Right atrium auricular region (tissue), 2 donors: ENCODE measurements at places on chromosomes 4 and X. TPM values are rescaled to one million over a fixed set of nuclear protein-coding genes. Genes with fewer than 3 reads are reported as not detected.

GRCh38 chr4:118745357-118745756 lies 60.2 kb downstream of the METTL14 start:
- H3K4me1 ChIP-seq, result peaks cover 42% of the 10 kb centered on the region
- peaks cover 21% of the 10 kb centered on the region for H3K36me3 ChIP-seq
- no peak overlapping the region for H3K4me3 ChIP-seq
- DNase-seq, result no peak
- H3K27ac ChIP-seq, result peak overlapping the region; percentile 58
- H3K27me3 ChIP-seq, result no peaks in the 10 kb centered on the region

- H3K4me1 ChIP-seq, result peaks cover 36% of the 10 kb centered on the region
- peak overlapping the region; percentile 84 for H3K4me3 ChIP-seq
- no peak for DNase-seq
- no peaks in the 10 kb centered on the region for H3K27me3 ChIP-seq
- H3K27ac ChIP-seq, result peak overlapping the region; percentile 99
Observed at GRCh38 chr4:77819404-77819842, 255 bp upstream of the CNOT6L start.

DNA sequence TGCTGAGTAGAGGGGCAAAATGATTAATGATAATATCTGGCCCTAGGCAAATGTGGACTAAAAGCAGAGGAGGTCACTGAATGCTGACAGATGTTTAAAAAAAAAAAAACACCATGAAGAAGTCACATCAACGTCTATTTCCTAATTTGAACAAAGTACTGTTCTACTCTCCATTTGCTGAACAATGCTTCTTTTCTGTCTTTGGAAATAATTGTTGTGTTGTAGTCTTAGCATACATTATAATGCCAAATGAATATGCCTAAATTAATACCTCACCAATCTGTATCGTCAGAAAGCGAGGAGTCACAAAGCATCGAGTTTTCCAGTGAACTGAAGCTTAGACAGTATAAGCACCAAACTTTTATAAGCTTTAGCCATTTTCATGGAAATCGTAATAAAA lies 140.9 kb upstream of the JADE1 start:
- H3K27ac ChIP-seq, result no peak overlapping the region
- no peak overlapping the region for H3K4me3 ChIP-seq
- no peaks in the 10 kb centered on the region for H3K36me3 ChIP-seq
- H3K4me1 ChIP-seq, result no peaks in the 10 kb centered on the region
- no peaks in the 10 kb centered on the region for H3K27me3 ChIP-seq

DNA sequence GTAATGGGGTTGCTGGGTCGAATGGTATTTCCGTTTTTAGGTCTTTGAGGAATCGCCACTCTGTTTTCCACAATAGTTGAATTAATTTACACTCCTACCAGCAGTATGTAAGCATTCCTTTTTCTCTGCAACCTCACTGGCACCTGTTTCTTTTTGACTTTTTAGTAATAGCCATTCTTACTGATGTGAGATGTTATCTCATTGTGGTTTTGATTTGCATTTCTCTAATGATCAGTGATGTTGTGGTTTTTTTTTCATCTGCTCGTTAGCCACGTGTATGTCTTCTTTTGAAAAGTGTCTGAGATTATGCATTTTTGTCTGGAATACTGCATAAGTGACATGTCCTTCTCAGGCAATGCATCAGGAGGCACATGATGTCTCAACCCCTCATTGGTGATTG lies 28.8 kb downstream of the REPS2 start:
- no peaks in the 10 kb centered on the region for H3K27me3 ChIP-seq
- H3K4me3 ChIP-seq, result no peak overlapping the region
- no peak for DNase-seq
- H3K36me3 ChIP-seq, result no peaks in the 10 kb centered on the region

GRCh38 chrX:153883163-153883843 lies 2.7 kb downstream of the L1CAM start:
- H3K4me1 ChIP-seq, result no peaks in the 10 kb centered on the region
- no peak overlapping the region for H3K27ac ChIP-seq
- no peak overlapping the region for H3K4me3 ChIP-seq
- H3K27me3 ChIP-seq, result peaks cover 15% of the 10 kb centered on the region

- H3K4me3 ChIP-seq, result no peak overlapping the region
- H3K4me1 ChIP-seq, result peaks cover 13% of the 10 kb centered on the region
- no peaks in the 10 kb centered on the region for H3K27me3 ChIP-seq
- no peak overlapping the region for H3K27ac ChIP-seq
Observed at GRCh38 chr4:152693871-152694270, 14.1 kb upstream of the TMEM154 start.

GRCh38 chr4:78687818-78688217 lies 88.3 kb upstream of the BMP2K start:
- no peaks in the 10 kb centered on the region for H3K27me3 ChIP-seq
- H3K4me3 ChIP-seq, result no peak overlapping the region
- DNase-seq, result no peak
- no peaks in the 10 kb centered on the region for H3K36me3 ChIP-seq
- H3K27ac ChIP-seq, result no peak overlapping the region
- H3K4me1 ChIP-seq, result no peaks in the 10 kb centered on the region

DNA sequence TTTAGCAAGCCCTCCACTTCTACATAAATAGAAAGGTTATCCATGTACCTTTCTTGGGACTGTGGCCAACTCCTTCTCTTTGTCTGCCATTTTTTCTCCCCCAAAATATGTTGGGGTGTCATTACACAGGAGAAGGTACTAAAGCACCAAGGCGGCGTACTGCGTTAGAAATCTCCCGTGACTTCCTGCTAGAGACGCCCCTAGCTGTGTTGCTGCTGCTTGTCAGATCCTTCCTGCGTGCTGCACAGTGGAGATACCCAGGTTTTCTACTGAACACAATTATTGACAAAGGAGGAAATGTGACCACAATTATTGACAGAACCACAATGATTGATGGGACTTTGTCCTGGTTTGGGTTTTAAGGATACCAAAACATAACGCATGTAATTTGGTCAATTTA lies 97.7 kb downstream of the EFHC2 start:
- H3K27me3 ChIP-seq, result no peaks in the 10 kb centered on the region
- no peaks in the 10 kb centered on the region for H3K4me1 ChIP-seq
- DNase-seq, result no peak
- no peak overlapping the region for H3K4me3 ChIP-seq
- H3K36me3 ChIP-seq, result no peaks in the 10 kb centered on the region

GRCh38 chr4:56681853-56682525 lies 893 bp upstream of the HOPX start:
- DNase-seq, result no peak
- no peak overlapping the region for H3K27ac ChIP-seq
- H3K36me3 ChIP-seq, result no peaks in the 10 kb centered on the region
- no peak overlapping the region for H3K4me3 ChIP-seq

- no peak for DNase-seq
- H3K36me3 ChIP-seq, result no peaks in the 10 kb centered on the region
- H3K4me1 ChIP-seq, result no peaks in the 10 kb centered on the region
- H3K27me3 ChIP-seq, result no peaks in the 10 kb centered on the region
- H3K27ac ChIP-seq, result no peak overlapping the region
Observed at GRCh38 chr4:41509451-41509866, 28.5 kb upstream of the LIMCH1 start.

DNA sequence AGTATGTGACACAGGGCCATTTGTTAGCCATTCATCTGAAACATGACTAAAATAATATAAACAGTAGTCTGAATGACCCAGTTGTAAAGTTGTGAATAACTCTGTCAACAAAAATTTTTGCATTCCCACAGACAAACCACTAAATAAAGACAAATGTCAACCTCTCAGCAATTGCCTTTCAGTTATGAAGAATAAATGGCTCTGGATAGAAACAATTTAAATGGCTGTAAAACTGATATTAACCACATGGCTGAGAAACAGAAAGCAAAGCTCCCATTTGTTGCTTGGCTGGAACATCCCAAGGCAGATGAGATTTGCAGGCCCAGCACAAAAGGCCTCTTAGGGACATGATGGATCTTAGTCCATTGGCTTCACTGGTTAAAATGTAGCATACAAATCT lies 296.3 kb downstream of the GALNTL6 start:
- H3K27ac ChIP-seq, result no peak overlapping the region
- no peak for DNase-seq
- H3K4me3 ChIP-seq, result no peak overlapping the region
- H3K36me3 ChIP-seq, result no peaks in the 10 kb centered on the region
- no peaks in the 10 kb centered on the region for H3K4me1 ChIP-seq
- no peaks in the 10 kb centered on the region for H3K27me3 ChIP-seq

The HNRNPD gene
- 48.7 TPM for total RNA-seq

The INTU gene
- total RNA-seq, result 1.8 TPM

The PDE5A gene
- 5.8 TPM for total RNA-seq

The LDOC1 gene
- 2.5 TPM for total RNA-seq

The RXFP1 gene
- total RNA-seq, result not detected
